Natural killer cell (primary cell): ENCODE measurements at places on chromosomes 16 and 17.

DNA sequence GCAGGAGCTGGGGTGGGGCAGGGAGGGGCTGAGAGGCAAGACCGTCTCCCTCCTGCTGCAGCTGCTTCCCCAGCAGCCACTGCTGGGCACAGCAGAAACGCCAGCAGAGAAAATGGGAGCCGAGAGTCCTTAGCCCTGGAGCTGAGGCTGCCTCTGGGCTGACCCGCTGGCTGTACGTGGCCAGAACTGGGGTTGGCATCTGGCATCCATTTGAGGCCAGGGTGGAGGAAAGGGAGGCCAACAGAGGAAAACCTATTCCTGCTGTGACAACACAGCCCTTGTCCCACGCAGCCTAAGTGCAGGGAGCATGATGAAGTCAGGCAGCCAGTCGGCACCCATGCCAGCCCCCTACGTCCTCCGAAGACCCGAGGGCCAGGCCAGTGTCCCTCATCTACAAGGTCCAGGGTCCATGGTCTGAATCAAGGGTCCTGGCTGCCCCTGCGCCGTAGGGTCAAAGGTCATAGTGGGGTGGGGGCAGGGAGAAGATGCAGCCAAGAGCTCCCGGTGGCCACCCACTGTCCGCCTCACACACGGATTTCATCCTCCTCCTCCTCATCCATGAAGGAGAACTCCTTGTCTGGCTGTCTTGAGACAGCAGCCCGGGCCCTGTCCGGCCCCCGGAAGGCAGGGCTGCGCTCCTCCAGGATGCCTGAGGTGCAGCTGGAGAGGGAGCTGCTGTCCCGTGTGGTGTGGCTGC lies 23.4 kb upstream of the CPSF4L start:
- DNase-seq = no peak

DNA sequence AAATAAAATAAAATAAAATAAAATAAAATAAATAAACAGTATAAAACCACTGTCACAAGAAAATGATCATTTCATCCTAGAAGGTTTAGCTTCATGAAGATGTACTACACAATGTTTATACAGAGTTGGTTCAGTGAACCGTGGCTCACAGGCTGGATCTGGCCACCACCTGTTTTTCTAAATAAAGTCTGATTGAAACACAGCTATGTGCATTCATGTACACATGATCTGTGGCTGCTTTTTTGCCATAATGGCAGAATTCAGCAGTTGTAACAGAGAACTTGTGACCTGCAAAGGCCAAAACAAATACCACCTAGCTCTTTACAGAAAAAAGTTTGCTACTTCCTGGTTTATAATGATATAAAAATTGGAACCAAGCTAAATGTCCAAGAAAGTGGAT lies 12.6 kb upstream of the RPRML start:
- DNase-seq = no peak

DNA sequence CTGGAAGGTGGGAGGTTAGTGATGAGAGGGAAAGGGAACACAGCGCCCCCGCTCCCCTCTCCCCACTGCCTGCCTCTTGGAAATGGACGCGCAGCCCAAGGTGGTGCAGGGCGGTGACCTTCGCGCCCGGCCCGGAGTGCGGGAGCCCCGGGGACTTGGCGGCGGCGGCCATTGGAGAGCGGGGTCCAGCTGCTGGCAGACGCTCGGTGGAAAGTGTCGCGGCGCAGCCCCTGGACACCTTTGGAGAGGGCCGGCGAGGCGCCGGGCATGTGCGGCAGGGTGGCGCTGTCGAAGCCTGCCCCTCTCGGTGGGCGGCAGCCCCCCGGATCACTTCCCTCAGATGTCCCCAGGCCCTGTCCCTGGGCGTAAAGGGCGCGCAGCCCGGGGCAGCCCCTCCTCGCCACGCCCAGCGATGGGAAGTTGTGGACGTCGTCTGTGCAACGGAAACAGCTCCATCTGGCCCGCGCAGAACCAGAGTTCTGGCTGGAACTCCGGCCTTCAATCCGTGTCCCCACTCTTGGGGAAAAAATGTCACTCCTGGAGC lies 16.7 kb downstream of the SALL1 start:
- no peak for DNase-seq

- no peak for DNase-seq
Measured at GRCh38 chr17:64236827-64237403, 26.1 kb downstream of the TEX2 start.

- DNase-seq = no peak
Measured at GRCh38 chr17:62668091-62668804, 40.8 kb downstream of the MRC2 start.
